ENCODE measurements at places on chromosomes 6 and 20.

GRCh38 chr6:127457456-127458064 lies 1.6 kb downstream of the KIAA0408 start:
- no peak for DNase-seq

DNA sequence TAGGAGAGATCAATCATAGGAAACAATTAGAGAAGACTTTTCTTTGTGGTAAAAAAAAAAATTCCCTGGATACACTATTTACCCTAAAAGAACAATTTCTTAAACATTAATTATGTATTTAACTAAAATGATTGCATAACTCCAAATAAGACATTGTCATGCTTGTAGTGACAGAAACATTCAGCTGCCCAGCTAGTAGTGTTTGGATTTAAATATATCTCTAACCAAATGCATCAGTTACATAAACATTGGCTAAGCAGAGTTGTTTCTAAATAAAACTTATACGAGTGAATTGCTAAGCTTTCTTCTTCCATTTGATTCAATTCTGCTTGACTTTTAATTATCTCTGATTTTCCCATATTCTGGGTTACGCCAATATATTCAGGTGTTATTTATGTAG lies 23.7 kb downstream of the MLIP start:
- no peak for DNase-seq

GRCh38 chr6:151065027-151065815 lies 174.5 kb upstream of the AKAP12 start:
- DNase-seq = no peak

DNA sequence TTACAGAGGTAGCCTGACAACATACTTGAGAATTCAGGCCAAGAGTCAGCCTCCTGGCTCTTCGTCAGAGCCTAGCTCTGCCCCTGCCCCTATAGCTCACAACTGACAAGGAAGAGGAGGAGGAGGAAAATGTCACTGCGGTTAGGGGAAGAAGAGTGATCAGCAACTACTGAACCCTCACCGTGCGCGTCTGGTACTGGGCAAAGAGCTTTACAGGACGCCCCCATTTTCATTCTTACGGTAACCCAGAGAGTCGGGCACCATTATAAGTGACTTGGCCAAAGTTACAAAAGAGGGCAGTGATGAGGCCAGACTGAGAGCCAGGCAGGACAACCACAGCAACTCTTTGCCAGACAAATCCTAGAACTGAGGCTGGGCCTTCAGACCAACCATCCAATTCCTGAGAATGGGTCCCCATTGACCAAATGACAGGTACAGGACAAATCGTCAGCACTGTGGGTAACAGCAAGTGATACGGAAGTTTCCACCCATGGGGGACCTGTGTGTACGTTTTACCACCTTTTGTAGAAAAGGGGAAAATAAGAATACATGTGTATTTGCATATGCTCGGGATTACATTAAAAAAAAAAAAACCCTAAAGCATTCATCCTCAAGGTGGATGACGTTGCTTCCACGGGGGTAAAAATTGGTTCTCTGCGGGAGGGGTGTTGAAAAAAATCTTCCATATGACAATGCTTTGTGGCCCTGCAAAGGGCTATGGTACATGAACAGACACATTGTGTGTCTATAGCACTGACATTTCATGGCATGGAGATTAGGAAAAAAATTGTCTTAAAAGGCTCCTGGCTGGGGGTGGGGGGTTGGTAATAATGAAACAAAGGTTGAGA lies 118.0 kb downstream of the NFATC2 start:
- DNase-seq = peak; percentile 11

DNA sequence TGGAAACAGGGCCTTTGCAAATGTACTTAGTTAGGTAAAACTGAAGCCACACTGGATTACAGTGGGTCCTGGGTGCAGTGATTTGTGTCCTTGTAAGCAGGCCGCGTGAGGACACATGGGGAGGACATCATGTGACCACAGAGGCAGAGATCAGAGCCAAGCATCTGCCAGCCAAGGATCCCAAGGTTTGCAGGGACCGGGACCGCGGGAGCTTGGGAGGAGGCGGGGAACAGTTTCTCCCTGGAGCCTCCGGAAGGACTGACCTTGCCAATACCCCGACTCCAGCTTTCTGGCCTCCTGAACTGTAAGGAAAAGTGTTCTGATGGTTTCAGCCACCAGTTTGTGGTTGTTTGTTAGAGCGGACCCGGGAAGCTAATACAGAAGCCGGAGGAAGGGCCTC lies 500.9 kb downstream of the PREX1 start:
- no peak for DNase-seq

DNA sequence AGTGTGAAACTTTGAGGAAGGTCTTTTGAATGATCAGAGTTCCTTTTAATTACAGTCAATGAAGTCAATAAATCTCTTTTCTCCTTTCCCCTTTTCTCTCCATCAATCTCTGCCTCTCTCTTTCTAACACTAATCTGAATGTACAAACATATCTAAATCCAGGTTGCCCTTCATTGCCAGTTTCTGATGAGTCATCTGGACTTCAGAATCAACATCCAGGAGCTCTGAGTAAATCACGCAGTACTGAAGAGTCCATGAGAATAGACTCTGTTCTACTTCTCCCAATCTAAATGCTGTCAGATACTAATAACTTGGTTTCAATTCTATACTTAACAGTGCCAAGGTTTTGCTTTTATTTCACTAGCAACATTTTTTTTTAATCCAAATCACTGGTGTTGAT lies 238.7 kb upstream of the THEMIS start:
- DNase-seq = no peak

- no peak for DNase-seq
Observed at GRCh38 chr6:159602431-159603041, 90.5 kb downstream of the SOD2 start.

GRCh38 chr20:63101781-63102720 lies 95.3 kb upstream of the BHLHE23 start:
- DNase-seq = peak; percentile 70

- no peak for DNase-seq
Observed at GRCh38 chr6:149935246-149935645, 6.6 kb upstream of the ULBP2 start.

GRCh38 chr6:27168586-27169443 lies 78.7 kb upstream of the PRSS16 start:
- DNase-seq = no peak

- no peak for DNase-seq
Observed at GRCh38 chr6:142695016-142695415, 250.0 kb downstream of the HIVEP2 start.

DNA sequence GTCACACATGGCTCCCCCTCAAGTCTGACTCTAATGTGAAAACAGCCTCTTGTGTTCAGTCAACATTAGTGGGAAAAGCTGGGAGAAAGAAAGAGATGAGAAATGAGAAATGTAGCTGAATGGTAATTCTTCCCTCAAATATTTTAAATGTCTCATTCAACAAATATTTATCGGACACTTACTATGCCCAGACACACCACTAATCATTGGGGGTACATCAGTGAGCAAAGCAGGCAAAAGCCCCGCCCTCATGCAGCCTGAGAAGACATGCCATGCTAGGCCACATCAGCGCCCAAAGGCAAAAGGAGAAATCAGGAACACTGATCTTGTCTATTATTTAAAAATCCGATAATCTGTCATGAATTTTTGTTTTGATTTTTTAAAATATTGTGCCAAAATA lies 89.9 kb upstream of the ASF1A start:
- DNase-seq = no peak

DNA sequence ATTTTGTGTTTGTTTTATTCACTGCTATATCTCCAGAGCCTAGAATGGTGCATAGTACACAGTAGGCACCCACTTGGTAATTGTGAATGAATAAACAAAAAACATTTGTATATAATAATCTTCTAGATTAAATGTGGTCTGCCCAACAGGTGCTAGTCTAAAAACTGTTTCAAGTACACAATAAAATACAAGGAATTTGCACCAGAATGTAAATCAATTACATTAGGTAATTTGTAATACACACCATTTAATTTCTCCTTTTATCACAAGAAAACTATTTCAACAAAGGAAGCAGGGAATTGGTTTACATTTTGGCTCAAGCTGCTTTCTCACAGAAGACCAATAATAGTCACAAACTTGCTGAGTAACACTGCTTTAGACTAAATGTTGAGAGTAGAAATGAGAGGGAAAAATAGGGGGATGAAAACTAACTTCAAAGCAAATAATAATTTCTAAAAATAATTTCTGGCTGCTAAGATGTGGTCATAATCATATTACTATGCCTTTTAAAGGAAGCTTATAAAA lies 22.1 kb downstream of the RUNX2 start:
- no peak for DNase-seq

GRCh38 chr6:143647732-143648131 lies 30.0 kb upstream of the PHACTR2 start:
- no peak for DNase-seq

DNA sequence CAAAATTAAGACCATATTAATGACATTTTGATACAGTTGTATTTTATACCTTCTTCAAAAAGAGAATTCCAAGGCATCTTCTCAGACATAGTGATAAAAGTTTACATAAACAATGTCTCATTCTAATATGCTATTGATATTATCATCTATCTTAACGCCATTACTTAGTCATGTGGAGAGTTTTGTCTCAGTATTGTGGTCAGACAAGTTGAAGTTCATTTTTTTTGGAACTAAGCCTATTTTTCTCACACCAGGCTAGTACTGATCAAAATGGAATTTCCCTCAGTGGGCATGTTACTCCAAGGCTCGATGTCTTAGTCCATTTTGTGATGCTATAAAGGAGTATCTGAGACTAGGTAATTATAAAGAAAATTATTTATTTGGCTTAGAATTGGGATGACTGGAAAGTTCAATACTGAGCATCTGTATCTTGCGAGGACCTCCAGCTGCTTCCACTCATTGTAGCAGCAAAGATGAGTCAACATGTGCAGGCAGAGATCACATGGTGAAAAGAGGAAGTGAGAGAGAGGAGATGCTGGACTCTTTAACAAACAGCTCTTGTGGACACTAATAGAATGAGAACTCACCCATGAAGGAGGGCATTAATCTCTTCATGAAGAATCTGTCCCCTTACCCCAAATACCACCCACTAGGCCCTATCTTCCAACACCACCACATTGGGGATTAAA lies 825.5 kb upstream of the MANEA start:
- no peak for DNase-seq

DNA sequence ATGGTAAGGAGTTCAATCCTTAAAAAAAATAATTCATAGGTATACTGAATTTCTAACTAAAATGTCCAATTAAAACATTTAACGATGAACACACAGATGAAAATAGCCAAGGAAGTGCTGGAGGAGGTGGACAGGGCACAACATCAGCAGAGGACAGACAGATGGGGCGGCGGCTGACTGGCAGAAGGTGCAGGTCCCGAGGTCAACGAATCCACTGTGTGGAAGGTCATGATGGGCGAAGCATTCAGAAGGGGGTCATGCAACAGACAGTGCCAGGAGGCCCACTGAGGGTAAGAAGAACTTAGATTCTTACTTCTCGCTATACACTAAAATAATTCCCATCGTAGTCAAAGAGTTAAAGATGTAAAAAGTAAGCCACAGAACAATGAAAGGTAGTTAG lies 34.2 kb upstream of the FRMD1 start:
- no peak for DNase-seq

DNA sequence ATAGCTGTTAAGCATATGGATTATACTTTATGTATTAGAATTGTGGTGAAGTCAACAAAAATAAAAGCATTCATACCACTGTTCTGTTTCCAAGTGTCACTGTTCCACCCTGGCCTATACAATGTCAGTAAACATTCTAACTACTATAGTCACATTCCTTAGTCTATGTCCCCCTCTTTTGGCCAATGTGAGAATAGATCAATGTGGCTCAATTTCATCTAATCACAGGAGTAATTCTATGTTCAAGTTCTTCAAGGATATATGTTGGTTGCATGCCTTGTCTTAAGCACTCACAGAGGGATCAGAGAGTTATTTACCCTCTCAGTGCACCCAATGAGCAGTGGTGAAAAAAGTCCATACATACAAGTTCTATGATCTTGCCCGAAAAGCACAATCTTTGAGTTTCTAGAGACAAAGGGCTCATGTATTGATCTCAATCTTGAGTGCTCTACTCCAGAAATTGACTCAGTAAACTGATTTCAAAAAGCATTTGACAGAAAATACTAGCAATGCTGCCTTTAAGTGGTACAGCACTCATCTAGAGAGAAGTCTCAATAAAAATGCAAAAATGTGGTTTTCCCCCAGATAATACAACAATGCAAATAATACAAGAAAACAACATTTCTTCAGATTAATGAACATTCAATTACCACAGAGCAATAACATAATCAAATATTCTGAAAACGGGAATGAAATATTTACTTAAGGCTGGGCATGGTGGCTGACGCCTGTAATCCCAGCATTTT lies 16.5 kb downstream of the SMLR1 start:
- no peak for DNase-seq

DNA sequence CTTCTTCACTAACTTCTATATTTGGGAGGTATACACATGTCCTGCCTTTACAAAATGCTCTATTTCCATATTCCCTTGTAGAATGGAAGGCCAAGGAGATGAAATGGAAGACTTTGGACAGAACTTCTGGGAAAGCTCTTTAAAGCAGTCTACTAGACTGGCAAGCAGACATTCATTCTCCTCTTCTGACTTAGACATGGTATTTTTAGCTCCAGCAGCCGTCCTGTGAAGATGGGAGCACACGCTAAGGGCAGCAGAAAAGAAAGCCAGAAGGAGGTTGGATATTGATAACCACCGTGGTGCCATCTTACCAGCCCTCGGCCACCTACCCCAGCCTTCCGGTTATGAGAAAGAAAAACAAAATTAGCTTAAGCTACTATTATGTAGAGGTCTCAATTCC lies 70.1 kb upstream of the E2F3 start:
- DNase-seq = no peak

DNA sequence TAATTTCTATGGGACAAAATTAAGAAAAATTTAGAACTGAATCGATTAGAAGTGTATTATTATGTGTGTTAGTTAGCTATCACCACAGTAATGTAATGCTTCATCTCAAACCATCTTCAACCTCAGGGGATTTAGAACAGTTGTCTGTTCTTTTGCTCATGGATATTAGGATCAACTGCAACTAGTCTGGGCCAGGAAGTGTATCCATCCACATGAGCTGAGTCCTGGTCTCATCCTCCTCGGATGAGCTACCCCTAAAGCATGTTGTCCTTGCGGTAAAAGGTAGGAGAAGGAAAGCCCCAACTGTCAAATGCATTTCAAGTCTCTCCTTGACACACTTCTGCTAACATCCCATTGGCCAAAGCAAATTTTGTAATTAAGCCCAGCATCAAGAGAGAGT lies 537.7 kb downstream of the KIF16B start:
- no peak for DNase-seq

- no peak for DNase-seq
Observed at GRCh38 chr20:23309781-23310180, 40.8 kb upstream of the NXT1 start.

GRCh38 chr6:170368544-170368943 lies 62.0 kb downstream of the FAM120B start:
- no peak for DNase-seq

DNA sequence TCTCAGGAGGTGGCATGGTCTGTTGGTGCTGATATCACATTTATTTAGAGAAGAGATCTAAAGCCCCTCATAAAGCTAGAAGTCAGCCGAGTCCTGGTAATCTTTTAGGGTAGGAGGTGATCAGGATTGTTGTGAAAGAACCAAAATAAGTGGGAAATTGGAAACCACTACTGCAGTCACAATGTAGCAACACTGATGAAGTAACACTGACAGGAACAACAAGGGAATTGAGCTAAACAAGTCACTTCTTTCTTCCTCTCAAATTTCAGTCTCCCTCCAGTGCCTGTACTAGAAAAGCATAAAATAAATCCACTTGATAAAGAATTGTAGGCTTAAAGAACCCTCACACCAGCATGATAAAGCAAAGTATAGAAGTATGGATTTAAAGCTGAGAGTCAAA lies 1509.0 kb downstream of the GRIK2 start:
- no peak for DNase-seq
